ENCODE measurements at places on chromosomes 3 and 15.

DNA sequence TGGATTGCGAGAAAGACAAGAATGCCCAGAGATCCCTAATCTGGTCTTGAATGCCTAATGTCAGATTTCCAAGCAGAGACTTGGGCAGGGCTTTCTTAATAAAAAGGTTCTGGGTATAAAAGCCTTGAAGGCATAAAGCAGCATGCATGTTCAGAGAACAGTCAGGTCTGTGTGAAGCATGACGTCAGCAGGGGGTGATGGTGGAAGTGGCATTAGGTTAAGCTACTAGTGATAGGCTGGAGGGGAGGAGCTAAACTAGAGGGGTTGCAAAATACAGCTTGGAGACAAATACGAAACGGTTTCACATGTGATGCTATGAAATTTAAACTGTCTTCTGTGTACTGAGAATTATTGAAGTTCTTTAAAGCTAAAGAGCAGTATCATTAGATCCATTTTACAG, 125.6 kb downstream of the VPS8 start:
- no peak for DNase-seq

DNA sequence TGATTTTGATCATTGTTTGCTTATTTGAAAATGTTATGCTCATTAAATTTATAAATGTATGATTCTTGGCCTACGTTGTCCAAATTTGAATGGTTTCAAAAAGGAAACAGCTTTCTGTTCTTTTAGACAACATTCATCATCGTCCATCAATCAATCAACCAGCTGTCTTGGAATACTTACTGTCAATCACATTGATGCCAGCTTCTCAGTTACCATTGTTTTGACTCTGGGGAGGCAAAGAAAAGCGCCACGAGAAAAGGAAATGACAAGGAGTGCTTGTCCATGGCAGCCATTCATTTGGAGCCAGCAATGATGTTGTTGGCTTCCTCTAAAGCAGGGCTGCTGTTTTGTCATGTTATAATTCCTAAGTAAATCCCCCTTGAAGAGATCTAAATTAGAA, 62.2 kb upstream of the TP63 start:
- no peak for DNase-seq

DNA sequence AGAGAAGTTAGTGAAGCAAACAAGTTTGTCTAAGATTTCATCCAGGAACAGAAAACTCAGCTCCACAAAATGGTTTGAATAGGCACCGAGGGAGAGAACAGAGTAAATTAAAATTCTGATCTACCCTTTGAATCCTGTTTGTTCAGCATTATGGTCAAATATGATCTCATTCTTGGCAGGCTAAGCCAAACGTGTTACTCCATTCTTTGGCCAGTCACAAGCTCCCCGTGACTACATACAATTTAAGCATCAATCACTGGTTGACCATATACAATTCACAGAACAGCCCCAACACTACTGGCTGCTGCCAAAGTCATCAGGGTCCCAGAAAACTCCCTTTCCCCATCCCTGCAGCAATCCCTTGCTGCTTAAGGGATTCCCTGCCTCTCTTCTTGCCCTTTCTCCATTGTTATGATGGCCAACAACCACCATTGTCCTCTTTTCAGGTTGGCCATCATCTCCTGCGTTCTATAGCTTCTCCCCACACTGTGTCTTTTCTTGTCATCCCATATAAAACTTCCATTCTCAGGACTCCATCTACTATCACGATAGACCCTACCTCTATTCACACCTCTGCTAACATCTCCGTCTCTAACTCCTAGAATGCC, 46.3 kb downstream of the GOLIM4 start:
- DNase-seq: no peak

GRCh38 chr15:60000824-60001609, 3.1 kb upstream of the FOXB1 start:
- no peak for DNase-seq

DNA sequence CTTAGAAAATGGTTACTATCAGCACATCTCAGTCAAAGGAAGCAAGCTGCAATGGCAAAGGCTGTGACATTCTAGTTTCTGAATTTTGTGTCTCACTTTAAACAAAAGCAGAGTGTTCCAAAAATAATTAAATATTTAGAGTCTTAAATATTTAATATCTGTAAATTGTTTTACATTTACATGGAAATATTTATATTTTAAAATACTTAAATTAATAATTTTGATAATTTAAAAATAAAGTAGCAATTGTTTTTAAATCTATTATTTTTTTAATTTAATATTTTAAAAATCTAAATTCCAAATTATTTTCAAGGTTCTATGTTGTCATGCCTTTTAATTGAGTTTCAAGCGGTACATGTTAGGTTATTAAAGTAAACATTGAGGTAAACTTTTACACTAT, 843.1 kb downstream of the ROBO1 start:
- no peak for DNase-seq

DNA sequence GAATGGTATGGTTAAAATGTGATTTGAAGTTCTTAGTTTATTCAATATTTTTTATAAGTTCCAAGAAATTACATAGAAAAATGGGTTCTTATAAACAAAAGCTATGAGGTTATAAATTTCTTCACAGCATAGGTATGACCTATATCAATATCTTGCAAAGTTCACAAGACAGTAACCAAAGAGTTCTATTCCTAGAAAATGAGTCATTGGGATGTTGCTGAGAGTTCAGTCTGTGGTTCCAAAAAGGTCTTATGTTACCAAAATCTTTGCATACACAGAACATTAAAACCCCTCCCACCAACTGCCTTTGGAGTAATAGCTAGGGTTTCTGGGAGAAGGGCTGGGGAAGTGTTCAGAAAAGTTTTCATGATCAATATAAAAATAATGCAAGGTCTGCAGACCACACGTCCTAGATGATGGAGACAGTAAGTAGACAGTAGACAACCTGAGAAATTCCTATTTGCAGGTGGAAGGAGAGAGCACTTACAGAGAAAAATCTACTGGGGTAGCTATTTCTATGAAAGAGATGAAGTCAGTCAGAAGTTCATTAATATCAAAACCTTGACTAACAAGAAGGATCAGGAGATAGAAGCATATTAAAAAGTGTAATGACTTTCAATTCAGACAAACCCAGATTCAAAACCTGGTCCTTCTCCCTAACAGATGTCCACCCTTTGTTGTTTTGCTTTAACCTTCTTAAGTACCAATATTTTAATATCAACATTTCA, 279.3 kb downstream of the KCNH8 start:
- no peak for DNase-seq

GRCh38 chr15:55250392-55250791, 39.2 kb downstream of the RAB27A start:
- DNase-seq: no peak

GRCh38 chr15:98728082-98728810, 79.9 kb downstream of the IGF1R start:
- DNase-seq: no peak

DNA sequence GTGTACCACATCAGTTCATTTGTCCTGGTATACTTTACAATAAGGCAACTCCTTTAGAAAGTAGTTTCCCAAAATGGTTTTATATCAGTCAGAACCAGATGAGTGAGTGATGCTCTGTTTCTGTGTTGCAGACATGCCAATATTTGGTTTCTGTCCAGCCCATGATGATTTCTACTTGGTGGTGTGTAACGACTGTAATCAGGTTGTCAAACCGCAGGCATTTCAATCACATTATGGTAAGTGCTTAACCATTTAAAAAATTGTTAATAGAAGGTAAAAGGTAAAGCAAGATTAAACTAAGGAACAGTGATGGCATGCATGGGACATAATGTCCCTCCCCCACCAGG, 40.0 kb upstream of the SCAANT1 start:
- DNase-seq: no peak

GRCh38 chr3:31610700-31611275, 78.1 kb downstream of the STT3B start:
- DNase-seq: peak; percentile 12

DNA sequence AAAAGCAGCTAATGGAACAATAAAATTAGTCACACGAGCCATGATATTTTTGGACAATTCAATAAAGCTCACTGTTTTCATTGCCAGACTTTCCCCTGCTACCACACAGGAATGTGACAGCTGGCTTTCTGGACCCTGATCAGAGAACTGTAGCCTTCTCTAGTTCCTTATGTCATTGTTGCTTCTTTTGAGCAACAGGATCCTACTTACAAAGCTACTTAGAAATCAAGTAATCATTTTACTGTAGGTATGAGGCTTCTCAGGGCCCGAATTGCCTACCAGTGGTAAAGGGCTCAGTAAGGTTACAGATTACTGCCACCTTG, 94.3 kb upstream of the AADACL2 start:
- DNase-seq: no peak

- no peak for DNase-seq
Observed at GRCh38 chr15:100018191-100018590, 285.0 kb upstream of the LYSMD4 start.

DNA sequence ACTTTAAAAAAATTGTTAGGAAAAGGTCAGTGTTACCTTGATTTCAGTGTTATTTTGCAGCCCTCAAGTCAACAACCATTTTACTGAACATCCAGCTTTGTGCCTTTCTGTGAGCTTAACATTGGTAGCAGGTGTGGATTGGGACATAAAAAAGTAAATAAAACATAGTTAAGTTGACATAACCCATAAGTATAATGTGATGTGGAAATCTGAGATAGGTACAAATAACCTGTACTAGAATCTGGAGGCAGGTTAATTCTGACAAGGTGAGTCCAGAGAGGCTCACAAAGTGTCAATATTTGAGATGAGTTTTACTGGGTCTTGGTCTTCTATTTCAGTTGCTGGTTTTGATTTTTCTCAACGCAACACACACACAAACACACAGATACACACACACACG, 151.3 kb downstream of the LPP start:
- no peak for DNase-seq

DNA sequence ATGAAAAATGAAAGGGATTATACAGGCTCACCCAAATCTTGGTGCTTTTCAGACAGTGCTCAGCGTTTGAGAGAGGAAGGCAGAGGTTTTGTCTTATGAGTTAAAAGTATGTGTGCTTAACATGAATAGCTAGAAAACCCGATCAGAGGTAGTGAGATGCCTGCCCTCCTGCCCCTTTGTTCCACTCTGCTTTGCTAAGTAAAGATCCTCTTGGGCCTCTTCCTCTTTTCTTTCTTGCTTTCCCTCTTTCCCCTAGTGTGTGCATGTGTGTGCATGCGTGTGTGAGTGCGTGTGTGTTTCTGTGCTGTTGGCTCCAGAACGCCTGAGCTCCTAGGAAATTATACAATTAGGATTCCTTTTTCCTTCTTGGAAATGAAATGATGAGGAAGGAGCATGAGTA, 261.3 kb upstream of the NR2E3 start:
- DNase-seq: no peak

- no peak for DNase-seq
Observed at GRCh38 chr3:126550488-126551051, 8.2 kb downstream of the C3orf22 start.

DNA sequence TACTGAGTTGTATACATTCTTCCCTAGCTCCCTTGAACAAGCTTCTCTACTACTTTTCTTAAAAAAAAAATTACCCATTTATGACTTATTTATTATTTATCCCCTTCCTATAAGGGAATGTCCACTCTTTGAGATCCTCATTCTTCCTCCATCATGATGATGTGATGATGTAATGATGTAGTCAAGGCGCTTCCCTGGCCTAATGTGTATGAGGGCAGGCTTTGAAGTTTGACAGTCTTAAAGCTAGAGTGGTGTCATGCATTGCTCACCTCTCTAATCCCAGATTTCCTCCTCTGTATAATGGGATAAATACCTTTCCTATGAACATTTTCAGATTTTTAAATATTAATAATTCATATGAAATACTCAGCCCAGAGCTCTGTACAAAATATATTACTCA, 486.0 kb upstream of the TPRG1 start:
- DNase-seq: no peak

GRCh38 chr3:40780291-40780924, 255.6 kb downstream of the ZNF621 start:
- no peak for DNase-seq

- no peak for DNase-seq
Observed at GRCh38 chr3:186035277-186035676, 73.6 kb downstream of the ETV5 start.

DNA sequence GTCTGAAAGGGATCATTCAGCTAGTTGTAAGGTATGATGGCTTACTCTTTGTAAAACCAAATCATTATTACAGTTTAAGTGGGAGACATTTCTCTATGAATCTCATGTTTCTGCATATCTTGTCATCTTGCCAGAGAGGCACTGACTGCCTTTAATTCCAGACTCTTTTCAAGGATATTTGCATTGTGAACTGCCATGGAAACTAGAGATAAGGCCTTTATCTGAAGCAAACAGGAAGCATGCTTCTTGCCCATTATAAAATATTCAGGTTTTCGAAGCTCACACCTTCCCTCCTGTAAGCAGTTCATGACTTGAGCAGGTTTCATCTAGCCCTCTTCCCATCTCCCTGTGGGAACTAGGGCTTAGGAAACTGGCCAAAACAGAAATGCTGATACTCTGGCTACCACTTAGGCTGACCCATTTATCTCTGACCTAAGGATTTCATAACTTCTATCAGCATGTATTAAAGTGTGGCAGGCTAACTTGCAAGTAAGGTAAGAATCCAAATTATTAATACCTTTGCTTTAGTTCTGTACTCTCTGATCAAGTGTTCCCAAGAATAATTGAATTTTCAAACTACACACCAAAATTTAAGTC, 326.6 kb upstream of the ALCAM start:
- no peak for DNase-seq

DNA sequence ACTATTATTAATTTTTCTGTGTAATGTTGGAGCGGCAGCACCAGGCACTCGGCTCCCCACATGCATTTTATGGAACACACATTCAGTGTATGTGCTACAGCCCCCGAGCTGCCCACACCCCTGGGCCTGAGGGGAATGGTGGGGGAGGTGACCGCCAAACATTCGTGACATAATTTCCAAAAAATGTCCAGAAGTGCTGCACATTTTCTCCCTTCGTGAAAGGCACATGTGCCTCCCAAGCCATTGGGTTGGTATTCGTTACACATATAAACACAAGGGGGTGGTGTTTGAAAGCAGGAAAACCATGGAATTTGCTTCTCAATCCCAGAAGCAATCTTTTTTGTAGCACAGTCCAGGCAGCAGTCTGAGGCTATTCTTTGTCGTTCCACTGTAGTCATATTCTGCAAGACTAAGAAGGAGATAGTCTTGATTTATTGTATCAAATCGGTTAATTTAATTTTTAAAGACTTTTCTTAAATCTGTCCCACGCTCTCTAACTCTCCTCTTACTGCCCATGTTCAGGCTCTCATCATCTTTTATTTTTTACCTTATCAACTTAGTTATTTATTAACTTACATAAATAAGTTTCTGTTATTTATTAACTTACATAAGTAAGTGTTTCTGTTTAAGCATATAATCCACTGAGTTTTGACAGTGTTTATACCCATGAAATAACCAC, 39.2 kb upstream of the POLR2M start:
- DNase-seq: peak; percentile 73

DNA sequence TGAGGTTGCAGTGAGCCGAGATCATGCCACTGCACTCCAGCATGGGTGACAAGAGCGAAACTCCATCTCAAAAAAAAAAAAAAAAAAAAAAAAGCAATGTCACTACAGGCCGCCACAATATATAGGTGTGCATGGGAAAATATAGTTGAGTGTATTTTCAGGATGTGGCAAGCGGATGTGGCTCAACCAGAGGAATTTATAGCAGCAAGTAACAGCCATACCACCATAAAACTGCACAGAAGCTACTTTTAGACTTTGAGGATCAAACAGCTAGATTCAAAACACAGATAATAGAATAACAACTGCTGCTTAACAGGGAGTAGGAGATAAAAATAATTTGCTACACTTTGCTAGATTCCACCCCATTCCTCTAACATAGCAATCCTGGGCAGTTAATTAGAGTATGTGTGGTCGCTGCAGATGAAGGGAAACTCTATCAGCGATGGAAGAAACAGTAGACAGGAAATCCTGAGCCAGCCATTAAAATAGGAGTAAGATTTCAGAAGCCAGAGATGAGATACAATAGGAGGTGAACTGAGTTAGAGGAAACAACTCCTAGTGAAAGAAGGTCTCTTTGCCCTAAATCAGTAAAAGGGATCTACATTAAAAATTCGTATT, 318.7 kb upstream of the STT3B start:
- DNase-seq: no peak

Data from HS-27A (cell line).